Breast epithelium (tissue), 4 donors: ENCODE measurements at places on chromosomes 3 and 15.

- DNase-seq: no peak
These were observed 289.4 kb upstream of the TLE3 start for GRCh38 chr15:70387081-70387480.

GRCh38 chr15:72474466-72474911 lies 359 bp downstream of the ARIH1 start:
- DNase-seq: peak; percentile 56

GRCh38 chr3:61682671-61683548 lies 121.5 kb downstream of the PTPRG start:
- DNase-seq: no peak

DNA sequence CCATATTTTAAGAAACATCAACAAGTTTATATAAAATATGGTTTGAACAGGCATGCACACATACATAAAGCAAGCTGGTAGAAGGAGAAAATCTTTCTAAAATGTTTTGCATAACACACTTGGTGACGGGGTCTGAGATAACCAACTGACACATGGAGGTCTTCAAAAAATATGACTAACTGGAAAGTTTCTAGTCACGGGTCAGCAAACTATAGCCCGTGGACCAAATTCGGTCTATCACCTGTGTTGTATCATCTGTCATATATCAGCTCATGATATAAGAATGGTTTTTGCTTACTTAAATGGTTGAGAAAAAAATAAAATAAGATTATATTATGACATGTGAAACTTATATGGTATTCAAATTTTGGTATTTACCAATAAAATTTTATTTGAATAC lies 465.1 kb downstream of the FOXP1 start:
- DNase-seq: no peak

GRCh38 chr3:127072971-127073783 lies 90.3 kb downstream of the PLXNA1 start:
- no peak for DNase-seq

GRCh38 chr3:196684548-196685407 lies 27.3 kb downstream of the CEP19 start:
- DNase-seq: peak; percentile 33

DNA sequence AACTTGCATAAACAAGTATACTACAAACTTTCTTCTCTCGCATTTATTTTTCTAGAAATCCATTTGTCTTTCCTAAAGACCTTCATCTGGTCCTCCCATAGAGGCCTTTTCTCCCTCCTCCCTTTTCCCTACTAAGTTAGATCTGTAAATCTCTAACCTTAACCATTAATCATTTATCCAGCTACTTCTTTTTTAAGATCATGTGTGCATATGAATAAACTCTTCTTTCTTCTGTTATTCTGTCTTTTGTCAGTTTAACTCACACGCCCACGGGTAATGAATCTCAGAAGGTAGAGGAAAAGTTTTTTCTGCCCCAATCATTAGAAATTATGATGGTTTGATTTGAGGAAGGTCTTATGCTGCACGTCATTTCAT lies 48.7 kb upstream of the FHIT start:
- DNase-seq: no peak

DNA sequence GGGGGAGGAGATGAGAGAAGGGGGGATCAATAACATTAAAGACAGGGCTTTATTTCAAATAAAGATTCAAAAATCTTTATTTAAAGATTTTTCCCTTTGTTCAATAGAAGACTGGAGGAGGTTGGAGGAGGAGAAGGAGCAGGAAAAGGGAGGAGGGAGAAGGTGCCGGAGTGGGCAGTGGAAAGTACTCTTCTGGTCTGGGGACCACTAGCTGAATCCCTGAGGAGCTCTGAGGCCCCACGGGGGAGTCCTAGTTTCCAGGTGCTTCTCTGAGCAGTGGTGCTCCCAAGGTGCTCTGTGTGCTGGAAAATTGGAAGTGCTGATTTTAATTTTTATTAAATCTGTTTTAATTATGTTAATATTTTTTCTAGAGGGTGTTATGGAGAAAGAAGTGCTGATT lies 19.4 kb upstream of the SEMA4B start:
- no peak for DNase-seq

DNA sequence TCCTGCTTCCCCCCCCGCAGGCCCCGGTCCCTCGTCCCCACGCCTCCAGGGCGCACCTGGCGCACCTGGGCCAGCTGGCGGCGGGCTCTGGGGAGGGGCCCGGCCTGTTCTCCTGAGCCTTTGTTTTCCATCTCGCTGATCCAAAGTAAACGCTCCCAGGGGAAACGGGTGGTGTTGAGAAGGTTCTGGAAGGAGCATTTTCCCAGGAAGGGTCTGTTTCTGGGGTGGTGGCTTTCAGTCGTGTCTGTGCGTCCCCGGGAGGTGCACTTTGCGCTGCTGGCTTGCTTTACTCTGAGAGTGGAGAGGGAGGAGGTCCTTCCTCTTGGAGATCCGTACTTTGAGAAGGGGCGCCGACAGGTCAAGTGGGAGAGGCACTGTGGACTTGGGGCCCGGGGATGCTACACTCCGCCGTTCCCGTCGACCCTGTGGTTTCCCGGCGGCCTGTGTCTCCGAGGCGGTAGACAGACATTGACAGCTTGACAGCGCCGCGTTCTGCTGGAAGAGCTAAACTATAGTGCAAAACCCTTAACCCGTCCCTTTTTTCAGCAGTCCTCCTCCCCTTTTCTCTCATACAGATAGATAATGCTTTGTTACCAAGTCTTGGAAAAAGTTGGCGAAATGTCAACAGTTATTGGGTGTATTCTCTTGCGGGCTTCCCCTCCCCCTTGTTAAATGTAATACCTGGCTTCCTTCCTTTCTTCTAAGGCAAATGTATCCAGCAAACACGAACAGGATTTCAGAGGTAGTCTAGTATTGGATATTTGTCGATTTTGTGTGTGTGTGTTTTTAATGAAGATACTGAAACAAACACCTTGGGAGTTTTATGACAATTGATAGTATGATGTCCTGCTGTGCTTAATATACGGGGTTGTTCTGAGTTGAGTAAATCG lies 6.5 kb downstream of the TPM1 start:
- DNase-seq: peak; percentile 55

GRCh38 chr3:158768881-158769543 lies 32.8 kb upstream of the MFSD1 start:
- DNase-seq: no peak
